Stimulated activated CD4-positive, alpha-beta T cell treated with anti-CD3 and anti-CD28 coated beads, Interleukin-2, amount 100 ng/mL, for 4 hours (primary cell): ENCODE measurements at places on chromosomes 13 and 19.

- no peak for DNase-seq
These were observed 650 bp downstream of the DDA1 start for GRCh38 chr19:17309965-17310461.

DNA sequence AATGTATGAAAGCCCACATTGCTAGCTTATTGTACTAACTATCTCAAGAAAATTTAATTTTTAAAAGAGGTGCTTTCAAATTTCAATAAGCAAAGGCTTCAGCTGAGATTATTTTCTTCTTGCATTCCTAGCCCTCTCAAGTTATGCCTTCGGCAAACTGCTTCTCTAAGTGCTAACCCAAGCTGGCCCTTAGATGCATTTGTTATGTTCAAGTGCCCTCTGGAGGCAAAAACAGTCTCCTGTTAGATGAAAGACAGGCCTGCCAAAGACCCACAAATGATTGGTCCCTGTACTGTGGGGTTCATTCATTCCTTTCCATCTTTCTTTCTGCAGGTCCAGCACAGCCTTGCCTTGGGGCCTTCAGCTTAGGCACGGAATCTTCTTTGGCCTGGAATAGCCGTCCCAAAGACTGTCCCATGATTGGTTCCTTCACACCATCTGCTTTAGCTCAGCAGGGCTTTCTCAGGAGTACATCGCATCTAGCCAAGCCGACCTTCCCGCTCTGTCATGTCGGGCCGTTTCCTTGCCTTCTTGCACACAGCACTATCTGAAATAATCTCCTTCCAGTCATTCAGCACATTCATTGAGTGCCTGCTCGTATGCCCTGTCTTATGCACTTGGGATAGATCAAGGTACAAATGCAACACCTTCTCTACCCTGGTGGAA, 26.4 kb upstream of the TPTE2 start:
- no peak for DNase-seq

GRCh38 chr13:86510792-86511191, 711.6 kb upstream of the SLITRK6 start:
- no peak for DNase-seq

GRCh38 chr13:64239372-64239771, 2823.7 kb upstream of the PCDH20 start:
- no peak for DNase-seq

- DNase-seq: peak; percentile 70
These were observed 3.0 kb downstream of the GADD45B start for GRCh38 chr19:2478756-2479555.

- DNase-seq: no peak
These were observed 2.3 kb upstream of the PRKACA start for GRCh38 chr19:14119644-14120496.

- DNase-seq: no peak
These were observed 198.7 kb downstream of the KCTD12 start for GRCh38 chr13:76687467-76687866.

DNA sequence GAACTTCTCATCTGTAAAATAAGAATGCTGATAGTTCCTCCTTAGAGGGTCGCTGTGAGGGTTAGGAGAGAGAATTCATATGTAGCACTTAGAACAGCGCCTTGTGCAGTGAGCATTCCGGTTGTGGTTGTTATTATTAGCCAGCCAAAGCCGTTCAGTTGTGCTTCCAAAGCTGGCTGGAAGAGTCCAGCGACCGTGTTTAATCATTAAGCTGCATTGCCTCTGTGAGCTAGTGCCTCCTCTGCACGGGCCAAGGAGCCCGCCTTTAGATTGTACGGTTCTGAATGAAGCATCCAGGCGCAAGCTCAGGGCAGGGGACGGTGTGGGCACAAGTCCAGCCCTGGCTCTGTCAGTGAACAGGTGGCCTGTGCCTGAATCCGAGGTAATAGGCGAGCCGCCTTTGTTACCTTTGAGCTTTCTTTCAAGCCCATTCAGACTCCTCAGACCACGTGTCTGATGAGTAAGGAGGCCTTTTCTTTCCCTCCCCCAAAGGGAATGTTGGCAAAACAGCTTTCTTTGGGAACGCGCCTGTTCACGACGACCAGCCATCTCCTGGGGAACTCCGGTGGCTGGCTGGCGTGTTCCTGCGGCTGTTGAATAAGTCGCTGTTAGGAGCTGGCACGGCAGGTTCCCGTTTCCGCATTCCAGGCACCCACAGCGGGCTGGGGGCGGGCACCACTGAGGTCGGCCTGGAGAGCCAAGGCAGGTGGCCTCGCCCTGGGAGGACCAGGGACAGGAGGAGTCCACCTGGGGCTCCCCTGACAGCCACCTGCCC, 25.1 kb downstream of the SIPA1L3 start:
- no peak for DNase-seq

DNA sequence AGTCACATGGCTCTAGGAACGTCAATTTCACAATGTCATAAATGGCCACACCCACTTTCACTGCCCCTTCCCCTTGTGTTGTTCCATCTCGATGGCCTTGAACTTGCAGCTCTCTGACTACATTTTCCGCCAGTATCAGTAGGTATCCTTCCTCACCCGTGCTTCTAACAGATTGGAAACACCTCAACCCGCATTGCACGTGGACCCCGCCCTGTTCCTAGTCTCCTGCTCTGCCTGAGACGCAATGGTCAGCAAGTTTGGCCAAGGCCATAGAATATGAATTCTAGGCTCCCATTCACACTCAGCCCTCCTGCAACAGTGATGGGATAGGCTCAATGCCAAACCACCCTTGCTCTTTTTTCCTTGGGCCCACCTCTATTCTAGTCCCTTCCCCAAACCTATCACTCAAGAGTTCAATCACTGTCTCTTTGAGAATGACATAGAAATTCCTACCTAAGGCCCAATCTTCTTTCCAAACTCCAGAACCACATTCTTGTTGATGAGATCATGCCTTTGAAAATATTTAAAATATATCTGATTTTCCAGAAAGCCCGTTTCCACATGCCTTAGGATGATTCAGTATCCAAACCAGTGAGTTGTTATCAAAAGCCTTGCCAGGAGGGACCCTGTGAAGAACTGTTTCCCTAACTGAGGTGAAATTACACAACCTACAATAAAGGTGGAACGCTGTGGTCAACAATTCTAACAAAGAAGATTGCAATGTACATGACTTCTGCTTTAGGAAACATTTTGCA, 334.6 kb downstream of the MYO16 start:
- DNase-seq: no peak

GRCh38 chr19:45164577-45165335, 4.0 kb upstream of the NKPD1 start:
- no peak for DNase-seq

- no peak for DNase-seq
These were observed 21.0 kb upstream of the SPRY2 start for GRCh38 chr13:80361883-80362327.

- DNase-seq: no peak
These were observed 43.2 kb upstream of the ERICH6B start for GRCh38 chr13:45658586-45659235.

- no peak for DNase-seq
These were observed 170.9 kb downstream of the USP12 start for GRCh38 chr13:27000686-27001085.

DNA sequence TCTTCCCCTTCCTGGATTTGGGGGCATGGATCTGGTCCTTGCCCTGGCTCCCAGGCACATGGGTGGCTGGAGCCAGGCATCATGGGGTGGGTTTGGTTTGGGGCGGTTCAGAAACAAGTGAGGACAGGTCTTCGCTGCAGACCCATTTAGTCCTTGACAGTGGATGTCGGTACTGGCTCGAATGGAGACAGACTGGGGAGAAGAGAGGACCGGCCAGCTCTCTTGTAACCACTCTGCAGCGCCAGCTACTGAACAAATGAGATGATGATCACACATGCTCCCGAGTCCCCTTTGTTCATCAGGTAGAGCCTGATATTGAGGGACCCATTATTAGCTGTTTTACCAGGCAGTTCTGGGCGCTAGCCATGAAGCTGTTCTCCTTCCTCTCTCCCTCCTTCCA, 64.5 kb downstream of the CHST8 start:
- DNase-seq: no peak

GRCh38 chr13:70088926-70089325, 18.7 kb upstream of the ATXN8OS start:
- DNase-seq: no peak

DNA sequence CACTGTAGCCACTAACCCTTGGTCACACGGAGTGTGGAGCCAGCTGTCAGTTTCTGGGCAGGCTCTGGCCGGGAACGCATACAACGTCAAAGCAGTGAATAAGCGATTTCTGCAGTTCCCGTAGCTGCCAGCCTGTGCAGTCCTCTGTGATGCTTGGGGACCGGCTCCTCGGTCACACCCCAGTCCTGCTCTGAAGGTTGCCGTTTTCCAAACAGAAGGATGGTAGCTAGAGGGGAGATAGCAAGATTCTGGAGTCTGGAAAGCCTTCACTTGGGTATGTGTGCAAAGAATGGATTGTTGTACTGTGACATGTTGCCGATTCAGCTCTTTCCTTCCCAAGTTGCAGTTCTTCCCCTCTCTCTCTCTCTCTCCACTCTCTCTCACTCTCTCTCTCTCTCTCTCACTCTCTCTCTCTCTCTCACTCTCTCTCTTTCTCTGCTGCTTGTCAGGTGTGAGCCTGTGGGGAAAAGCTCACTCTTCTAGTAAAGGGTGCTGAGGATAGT, 38.7 kb upstream of the C1QTNF9 start:
- DNase-seq: no peak

DNA sequence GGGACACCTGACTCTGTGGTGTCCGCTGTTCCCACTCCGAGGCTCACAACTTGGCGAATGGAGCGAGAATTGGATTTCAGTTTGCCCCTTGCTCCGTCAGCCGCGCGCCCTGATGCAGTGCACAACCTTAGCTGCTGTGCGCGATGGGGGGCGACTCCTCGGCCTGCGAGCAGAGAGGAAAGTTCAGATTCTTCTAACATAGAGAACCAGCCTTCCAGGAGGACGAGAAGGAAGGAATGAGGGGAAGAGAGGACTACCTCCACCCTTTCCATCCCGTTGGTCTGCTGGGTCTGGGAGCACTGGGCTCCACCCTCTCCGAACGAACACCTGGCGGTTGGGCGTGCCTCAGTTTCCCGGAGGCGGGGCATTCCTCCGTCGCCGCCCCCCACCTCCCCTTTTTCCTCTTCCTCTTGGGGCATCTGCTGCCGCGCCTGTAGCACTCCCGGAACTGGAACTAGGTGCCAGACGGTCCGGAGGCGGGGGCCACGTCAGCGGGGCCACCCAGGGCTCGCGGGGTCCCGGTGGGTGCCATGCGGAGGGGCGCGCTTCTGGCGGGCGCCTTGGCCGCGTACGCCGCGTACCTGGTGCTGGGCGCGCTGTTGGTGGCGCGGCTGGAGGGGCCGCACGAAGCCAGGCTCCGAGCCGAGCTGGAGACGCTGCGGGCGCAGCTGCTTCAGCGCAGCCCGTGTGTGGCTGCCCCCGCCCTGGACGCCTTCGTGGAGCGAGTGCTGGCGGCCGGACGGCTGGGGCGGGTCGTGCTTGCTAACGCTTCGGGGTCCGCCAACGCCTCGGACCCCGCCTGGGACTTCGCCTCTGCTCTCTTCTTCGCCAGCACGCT, at the start of gene KCNK6:
Gene KCNK6 (plus strand): TSS at position 425 of the 838 bp plus-strand sequence. CDS start 106 bp downstream, at position 531.
- peak; percentile 41 for DNase-seq

GRCh38 chr19:49573009-49573408, 7.3 kb downstream of the NOSIP start:
- DNase-seq: no peak

DNA sequence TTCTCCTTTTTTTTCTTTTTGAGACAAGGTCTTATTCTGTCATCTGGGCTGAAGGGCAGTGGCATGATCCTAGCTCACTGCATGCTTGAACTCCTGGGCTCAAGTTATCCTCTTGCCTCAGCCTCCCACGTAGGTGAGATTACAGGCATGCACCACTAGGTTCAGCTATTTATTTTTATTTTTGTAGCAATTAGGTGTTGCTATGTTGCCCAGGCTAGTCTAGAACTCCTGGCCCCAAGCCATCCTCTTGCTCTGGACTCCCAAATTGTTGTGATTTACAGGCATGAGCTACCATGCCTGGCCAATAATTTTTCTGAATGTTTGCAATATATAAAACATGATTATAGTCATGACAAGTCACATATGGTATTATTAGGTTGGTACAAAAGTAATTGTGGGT, 161.1 kb upstream of the ATXN8OS start:
- no peak for DNase-seq

- no peak for DNase-seq
These were observed 38.7 kb upstream of the PCDH8 start for GRCh38 chr13:52887165-52887564.

GRCh38 chr19:8238251-8238650, 29.1 kb downstream of the CERS4 start:
- no peak for DNase-seq

DNA sequence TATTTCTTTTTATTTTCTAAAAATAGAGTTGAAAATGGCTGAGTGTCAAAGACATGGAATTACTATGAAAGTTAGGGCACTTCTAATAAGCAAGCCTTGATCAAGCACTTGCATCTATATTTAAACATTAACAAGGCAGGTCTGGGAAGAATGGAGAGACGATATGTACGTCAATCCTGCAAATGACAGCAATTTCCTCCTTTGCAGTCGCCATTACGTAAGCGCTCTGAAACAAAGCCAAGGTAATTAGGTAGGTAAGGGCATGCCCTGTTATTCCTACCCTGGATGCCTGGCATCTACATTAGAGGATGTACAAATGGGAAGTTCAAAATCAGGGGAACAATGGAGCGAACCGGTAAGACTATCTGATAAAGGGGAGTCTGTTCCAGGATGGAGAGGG, 664.0 kb upstream of the ARGLU1 start:
- no peak for DNase-seq

DNA sequence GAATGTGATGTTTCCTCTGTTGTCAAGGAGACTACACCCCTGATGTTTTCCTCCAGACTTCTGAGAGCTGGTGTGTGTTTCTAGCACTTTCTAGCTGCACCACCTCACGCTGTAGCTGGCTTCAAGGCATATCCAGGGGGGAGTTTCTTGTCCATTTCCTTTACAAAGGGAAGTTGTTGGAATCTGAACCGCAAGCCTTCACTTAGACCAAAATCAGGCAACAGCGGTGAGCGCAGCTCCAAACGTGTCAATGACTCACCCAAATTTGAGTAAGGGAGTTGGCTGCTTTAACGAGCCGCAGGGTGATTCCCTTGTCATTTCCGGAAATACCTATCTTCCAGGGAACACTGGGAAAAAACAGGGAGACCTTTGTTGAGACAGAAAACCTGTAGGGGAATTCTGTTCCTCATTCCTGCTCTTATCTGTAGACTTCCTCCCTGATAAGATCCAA, 2.5 kb downstream of the LDLR start:
- DNase-seq: peak; percentile 24

DNA sequence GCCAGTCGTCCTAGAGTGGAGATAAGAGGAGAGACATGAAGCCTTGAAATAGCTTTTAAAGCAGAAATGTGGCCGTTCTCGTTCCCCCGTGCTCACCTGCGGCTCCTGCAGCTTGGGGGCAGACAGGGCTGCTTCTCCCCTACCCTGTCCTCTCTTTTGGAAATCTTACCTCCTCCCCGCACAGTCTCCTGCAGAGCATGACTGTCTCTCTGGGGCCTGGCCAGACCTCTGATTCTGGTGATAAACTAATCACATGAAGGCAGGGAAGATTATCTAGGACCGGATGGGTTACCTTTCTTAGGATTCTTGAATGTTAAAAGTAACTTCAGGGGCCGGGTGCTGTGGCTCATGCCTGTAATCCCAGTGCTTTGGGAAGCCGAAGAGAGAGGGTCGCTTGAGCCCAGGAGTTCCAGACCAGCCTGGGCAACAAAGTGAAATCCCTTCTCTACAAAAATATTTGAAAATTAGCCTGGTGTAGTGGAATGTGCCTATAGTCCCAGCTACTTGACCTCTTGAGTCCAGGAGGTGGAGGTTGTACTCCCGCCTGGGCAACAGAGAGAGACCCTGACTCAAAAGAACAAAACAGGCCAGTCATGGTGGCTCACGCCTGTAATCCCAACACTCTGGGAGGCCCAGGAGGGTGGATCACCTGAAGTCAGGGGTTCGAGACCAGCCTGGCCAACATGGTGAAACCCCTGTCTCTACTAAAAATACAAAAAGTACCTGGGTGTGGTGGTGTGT, 8.1 kb downstream of the CEBPA start:
- no peak for DNase-seq
